NCI-H2081 treated with DMSO at 0.1 percent for 48 hours (cell line): ENCODE measurements at places on chromosomes 1 and 21.

DNA sequence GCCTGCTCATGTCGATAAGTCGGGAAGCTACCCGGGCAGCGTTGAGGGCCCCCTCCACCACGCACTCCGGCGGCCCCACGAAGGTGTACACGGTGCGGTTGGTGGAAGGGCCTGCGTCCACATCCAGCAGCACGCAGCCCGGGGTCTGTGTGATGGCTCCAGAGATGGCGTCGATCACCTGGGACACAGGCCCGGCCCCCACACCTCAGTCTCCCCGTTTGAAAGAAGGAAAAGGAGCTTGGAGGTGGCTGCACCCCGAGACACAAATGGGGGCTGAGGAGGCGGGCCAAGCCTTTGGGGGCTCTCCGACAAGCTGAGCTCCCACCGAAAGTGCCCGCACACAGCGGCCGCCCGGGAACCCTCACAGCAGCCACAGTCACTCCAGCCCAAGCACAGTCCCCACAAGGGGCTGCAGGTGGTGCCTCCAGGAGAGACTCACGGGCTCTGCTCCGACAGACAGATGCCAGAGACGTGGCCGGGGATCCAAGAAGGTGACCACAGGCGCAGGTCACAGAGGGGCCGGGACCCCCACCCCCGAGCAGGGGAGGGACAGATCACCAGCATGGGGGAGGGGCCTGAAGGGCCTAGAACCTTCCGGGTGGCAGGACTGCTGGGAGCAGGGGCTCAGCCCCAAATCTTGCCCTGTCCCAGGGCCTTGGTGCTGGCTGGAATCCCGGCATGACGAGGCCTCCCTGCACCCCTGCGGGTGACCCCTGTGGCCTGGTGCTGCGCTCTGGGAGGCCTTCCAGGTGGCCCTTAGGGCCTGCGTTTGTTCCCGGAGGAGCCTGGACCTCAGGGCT, 1.0 kb downstream of the FTCD start:
- no peak for DNase-seq

DNA sequence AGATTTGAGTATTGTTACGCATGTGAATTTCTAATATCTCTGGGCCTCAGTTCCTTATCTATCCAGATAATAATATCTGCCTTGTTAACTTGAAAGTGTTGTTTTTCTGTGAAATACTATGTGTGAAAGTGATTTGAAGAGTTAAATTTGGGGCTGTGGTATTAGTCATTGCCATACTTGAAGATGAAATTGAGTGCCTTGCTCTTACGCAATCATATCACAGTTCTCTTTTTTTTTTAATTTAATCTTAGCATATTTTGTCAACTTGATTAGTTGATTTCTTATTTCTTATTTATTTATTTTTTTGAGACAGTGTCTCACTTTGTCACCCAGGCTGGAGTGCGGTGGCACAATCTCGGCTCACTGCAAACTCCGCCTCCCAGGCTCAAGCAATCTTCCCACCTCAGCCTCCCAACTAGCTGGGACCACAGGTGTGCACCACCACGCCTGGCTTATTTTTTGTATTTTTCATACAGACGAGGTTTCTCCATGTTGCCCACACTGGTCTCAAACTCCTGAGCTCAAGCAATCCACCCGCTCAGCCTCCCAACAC, 31.0 kb downstream of the AGO4 start:
- DNase-seq: no peak

DNA sequence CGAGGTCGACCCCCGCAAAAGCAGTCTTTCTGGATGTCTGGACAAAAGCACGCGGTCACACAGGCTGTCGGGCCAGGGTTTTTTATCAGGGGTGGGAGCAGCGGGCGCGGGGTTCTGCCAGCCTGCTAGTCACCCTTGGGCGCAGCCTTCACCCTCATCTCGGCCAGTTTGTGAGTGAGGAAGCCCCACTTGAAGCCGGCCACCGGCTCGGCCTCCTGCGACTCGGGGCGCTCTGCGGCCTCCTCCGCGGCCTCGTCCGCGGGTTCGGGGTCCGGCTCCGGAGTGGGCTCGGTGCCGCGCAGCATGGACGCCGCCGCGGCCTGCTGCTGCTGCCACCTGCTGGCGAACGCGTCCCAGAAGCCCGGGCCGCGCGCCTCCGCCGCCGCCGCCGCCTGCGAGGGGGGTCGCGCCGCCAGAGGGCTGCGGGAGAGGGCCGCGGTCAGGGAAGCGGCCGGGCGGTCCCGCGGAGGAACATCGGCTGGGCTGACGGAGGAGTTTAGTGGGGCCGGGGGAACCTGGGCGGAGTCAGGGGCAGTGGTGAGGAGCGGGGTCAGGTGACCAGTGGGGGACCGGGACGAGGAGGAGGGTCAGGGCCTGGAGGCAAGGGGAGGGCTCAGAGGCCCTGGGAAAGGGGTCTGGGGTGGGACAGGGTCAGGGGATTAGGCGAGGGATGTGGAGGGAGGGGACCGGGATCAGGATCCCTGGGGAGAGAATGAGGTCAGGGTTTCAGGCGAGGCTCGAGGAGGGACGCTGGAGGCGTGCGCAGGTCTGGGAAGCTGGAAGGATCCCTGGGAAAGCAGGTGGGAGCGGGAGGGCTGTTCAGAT, 4.5 kb downstream of the C1orf232 start:
- DNase-seq: no peak

DNA sequence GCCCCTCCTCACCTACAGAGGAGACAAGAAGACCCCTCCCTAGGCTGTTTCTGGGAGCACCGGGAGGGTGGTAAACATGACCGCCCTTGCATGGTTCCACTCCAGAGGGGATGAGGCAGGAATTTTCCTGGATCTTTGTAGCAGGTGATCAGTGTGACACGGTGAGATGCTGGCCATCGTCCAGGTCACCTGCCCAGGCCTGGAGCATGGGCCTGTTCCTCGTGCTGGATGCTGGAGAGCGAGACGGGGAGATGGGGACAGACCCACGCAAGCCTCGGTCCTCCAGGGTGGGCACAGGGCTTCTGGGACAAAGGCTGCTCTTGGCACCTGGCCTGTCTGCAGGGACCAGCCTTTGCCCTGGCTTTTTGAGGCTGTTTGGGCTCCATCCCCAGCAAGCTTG, 46.2 kb downstream of the DMRTB1 start:
- DNase-seq: no peak

DNA sequence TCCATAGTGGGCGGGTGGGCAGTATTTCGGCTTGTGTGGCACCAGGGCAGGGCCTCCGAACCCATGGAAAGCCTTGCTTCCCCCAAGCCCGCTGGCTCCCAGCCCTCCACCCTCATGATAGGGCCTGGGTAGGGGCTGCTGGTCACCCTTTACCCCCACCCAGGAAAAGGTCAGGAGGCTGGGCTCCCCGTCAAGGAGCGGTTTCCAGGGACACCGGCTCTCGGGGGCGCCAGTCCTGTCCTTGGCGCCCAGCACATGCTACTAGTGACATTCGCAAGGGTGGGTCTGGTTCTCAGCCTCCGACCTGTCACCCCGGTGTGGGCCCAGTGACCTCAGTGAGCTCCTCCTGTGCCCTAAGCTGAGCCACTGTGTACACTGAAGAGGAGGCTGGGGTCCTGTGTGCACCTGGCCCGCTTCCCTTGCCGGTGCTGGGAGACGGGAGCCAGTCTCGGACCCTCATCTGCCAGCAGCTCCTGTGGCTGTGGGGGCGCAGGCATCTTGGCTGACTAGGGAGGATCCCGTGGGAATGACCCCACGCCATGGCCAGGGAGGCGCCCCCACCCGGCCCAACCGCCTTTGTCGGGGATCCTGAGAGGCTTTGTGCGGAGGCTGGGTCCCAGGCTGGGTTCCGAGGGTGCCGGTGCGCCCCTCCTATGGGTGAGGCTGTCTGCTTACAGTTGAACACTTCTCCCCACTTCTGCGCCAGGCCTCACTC, 54.6 kb downstream of the SKI start:
- DNase-seq: no peak

- peak; percentile 33 for DNase-seq
These were observed 94.5 kb upstream of the LPGAT1 start for GRCh38 chr1:211925016-211925415.

DNA sequence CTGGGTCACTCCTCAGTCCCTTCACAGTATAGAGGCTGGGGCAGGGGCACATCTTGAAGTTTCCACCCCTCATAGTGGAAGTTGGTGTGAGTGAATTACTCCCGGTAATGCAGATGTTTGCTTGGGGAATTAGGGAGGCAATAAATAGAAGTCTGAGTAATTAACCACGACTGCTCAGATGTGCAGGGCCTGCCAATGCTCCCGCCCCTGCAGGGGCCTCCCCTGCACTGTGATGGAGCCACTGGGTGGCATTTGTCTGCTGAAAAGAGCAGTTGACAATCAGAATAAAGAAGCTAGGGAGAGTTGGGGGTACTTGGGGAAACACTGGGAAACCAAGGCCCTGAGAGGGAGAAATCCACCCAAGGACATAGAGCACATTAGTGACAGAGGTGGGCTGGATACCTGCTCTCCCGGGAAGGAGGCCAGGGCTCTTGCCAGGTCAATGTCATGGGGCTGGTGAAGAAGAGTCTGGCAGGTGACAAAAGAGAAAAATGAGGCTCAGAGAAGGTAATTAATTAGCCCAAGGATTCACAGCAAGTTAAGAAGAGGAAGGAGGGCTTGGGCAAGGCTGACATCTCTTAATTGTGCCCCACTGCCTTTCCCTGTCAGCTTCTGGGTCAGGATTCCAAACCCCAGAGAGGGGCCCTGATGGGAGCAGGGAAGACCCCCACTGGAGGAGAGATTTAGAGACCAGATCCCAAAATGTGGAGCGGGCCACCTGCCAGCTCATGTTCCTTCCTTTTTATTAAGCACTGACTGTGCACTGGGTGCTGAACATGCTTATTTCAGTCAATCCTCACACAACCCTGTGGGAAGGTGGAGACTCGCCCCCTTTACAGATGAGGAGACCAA, 436.2 kb downstream of the MATN1 start:
- DNase-seq: no peak

- no peak for DNase-seq
These were observed 112.3 kb upstream of the IRF2BP2 start for GRCh38 chr1:234722270-234722704.

GRCh38 chr1:168606096-168606495, 29.7 kb downstream of the XCL1 start:
- DNase-seq: no peak

- DNase-seq: no peak
These were observed 381.2 kb upstream of the RUNX1 start for GRCh38 chr21:35430260-35430659.

GRCh38 chr1:108556499-108556898, 3.4 kb upstream of the EEIG2 start:
- no peak for DNase-seq

DNA sequence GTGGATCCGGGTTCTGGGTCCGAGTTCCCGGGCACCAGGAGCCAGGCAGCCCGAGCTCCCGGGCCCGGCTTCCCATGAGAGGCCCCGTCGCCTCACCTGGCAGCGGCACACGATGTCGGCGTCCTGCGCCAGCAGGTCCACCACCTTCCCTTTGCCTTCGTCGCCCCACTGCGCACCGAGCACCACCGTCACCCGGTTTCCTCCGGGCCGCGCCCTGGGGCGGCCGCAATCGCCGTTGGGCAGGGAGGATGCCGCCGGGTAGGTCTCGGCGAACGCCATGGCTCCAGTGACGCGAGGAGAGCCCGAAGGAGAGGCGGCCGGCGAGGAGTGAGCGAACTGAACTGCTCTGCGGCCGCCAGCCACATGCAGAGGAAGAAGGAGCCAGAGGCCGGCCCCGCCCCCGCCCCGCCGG, at the start of gene ADSS2:
TSS of gene ADSS2 (minus strand) at position 371 of the 412 bp plus-strand sequence. CDS start at position 279, 92 bp downstream.
- DNase-seq: no peak

GRCh38 chr1:17569200-17570139, 30.0 kb downstream of the ARHGEF10L start:
- no peak for DNase-seq

- no peak for DNase-seq
These were observed 120.8 kb upstream of the RRP15 start for GRCh38 chr1:218164111-218164929.

DNA sequence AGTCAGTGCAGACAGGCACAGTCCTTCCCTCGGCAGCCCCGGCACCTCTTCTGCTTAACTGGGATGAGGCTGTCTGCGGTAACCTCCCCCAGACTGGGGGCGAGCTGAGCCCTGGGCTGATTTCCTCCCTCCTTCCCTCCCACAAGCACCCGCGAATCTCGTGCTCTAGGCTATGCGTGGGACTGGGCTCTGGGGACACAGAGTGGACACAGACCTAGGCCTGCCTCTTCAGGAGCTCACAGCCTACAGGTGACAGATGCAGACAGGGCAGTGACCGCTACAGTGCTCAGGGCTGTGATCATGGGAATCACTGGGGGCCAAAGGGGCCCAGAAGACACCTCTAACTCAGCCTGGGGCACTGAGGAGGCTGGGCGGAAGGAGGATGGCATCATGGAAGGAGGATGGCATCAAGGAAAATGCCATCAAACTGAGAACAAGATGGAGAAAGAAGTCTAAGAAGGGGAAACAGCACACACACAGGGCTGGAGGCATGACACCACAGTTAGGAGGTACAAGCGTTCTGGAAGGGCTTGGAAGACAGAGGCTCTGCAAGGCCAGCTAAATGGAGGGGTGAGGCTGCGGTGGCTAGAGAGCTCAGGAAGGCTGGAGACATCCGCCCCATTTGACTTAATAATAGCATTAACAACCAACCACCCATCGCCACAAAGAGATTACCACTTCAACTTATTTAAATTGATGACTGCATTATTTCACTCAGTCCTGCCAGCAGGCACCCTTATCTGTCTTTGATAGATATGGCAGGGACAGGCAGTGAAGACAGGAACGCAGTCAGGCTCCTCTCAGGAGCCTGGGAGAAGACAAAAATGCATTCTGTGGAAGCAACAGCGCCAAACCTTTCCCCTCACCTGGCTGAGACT, 4.2 kb downstream of the TTC39A start:
- no peak for DNase-seq

DNA sequence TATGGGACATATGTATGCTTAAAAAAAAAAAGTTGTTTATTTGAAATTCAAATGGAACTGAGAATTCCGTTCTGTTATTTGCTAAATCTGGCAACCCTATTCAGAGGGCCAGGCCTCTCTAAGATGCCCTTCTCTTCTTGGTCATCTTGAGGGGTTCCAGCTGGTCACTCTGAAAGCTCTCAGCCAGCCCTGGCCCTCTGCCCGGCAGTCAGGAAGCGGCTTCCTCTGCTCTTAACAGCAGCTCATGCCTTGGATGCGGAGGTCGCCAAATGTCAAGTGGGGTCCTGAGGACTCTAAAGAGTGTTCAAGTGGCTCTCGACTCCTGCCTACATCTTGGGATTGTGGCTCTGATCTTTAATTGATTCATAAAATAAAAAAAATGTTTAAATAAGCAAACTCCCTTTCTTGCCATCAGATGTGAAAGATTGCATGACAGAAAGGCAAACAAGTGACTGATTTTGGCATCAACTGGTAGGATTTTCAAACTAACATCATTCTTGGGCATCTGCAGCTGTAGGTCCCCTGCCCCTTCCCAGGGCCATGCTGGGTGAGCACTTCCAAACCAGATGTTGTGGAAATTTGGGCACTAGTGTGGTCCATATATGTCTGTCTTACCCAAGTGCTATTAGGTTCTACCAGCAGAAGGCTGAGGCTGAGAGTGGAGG, 130.8 kb downstream of the PRDM2 start:
- no peak for DNase-seq

DNA sequence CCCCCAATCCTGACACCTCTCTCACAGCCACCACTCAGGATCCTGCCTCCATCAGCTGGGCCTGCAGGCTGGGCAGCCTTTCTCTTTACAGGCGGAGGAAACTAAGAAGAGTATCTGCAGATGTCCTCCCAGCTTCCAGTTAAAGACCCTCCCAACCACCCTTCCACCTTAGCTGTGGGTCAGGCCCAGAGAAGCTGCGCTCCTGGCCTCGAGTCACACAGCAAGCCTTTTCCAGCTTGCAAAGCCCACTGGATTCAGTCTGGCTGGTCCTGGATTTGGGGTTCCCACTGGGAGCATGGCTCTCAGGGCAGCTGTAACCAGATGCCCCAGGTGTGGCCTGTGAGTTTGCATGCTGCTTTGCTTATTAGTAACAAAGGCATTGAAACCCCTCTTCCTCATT, 19.9 kb downstream of the KCNQ4 start:
- no peak for DNase-seq

- DNase-seq: no peak
These were observed 252.1 kb downstream of the KAZN start for GRCh38 chr1:14850563-14850962.
